IPS DF 19.7 (cell line): ENCODE measurements at places on chromosomes 5 and 9.

DNA sequence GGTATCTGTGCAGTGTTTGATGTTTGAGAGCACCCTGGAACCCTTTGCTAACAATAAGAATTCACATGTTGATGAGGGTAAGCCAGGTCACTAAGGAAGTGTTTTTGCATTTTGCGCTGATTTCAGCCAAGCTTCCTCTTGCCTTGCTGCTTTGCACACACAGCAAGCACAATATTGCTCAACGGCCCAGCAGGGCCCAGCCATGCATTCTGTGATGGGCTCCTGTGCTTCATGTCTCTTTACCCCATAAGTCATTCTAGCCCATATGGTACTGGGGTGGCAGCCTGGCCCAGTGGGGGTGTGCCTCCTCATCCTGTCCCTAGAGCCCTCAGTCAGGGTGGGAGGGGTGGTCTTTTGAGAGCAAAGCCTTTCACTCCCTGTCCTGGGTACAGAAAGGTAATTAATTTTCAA lies 481.3 kb downstream of the GADD45G start:
- no peak for DNase-seq

DNA sequence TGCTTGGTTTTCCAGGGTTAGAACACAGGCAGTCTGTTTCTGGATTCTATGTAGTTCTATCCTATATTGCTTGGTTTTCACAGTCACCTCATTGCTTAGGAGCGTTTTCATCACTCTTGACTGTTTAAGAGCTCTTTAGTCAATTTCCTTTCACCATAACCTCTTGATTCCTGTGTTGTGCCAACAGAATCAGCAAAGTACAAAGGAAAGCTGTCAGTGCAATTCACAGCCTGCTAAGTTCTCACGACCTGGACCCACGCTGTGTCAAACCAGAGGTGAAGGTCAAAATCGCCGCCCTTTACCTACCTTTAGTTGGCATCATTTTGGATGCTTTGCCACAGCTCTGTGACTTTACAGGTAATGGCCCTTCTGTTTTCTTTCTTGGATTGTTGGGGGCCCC lies 199.9 kb downstream of the DOCK8 start:
- no peak for DNase-seq

GRCh38 chr9:132062806-132063205 lies 16.9 kb downstream of the MED27 start:
- no peak for DNase-seq

DNA sequence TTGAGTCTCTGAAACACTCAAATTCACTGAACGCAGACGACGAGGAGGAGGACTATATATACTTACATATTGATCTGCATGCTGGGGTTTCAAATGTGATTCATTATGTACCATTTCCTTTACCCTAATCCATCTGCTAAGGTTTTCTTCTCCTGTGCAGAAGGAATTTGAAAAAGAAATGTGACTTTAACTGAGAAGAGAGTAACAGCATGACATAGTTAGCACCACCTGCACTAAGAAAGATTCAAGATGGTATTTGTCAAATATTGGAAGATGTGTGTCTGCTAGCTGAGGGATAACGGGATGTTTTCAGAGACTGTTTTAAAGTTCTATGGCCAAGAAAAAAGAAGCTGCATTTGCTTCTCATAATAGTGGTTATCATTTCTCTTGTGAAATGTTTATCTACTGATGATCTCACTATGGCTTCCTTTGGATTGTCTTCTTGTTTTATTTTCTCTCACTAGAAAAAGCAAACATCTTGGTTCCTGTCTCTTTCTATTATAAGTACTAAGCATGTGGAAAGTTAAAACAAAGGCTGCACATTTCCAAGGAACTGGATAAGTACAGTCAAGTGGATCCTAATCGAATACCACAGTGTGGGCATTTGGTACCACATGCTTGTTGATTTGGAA lies 89.8 kb upstream of the TLE4 start:
- DNase-seq: no peak

GRCh38 chr5:1655496-1656270 lies 131.9 kb upstream of the LPCAT1 start:
- no peak for DNase-seq

DNA sequence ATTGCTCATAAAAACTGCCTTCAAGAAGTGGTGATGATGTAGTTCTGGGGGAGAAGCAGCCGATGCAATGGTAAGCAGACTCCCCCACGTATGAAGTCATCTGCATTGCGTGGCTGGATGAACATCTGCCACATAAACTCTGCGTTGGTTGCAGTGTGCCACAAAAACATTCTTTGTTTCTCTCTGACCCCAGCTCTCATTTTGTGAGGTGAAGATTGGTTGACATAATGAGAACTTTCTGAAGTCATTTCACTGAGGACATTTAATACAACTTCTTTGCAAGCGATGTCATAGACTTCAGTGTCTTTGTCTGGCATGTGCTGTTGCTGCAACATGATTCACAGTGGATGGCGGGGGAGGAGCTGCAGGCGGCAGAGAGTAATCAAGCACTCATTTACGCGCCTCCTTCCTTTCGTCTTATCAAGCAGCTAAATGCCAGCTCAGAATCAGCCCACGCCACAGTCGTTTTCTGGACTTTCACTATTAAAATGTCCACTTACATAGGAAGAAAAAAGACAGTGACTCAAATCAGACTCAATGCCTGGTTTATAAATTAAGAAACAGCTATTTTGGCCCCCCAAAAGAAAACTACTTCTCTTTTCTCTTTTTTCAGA lies 91.5 kb upstream of the NFIL3 start:
- no peak for DNase-seq

- no peak for DNase-seq
Observed at GRCh38 chr9:109497226-109498153, 617 bp downstream of the PTPN3 start.

GRCh38 chr5:59640411-59640810 lies 253.1 kb downstream of the PDE4D start:
- DNase-seq: no peak
